Germinal center (tissue), 1 donor: ENCODE measurements at places on chromosomes 16 and 17.

DNA sequence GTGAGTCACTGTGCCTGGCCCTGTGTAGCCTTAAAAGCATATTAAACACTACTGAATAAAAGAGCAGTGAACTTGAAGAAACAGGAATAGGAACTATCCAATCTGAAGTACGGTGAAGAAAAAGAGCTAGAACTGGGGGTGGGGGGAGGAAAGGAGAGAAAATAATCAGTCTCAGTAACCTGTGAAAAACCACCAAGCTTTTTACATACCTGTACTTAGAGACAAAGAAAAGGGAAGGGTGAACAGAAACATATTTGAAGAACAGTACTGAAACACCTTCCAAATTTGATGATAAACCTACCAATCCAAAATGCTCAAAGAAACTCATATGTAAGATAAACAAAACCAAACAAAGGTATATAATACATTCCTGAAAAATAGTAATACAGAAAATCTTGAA, 77.5 kb downstream of the USP32 start:
- DNase-seq = no peak

DNA sequence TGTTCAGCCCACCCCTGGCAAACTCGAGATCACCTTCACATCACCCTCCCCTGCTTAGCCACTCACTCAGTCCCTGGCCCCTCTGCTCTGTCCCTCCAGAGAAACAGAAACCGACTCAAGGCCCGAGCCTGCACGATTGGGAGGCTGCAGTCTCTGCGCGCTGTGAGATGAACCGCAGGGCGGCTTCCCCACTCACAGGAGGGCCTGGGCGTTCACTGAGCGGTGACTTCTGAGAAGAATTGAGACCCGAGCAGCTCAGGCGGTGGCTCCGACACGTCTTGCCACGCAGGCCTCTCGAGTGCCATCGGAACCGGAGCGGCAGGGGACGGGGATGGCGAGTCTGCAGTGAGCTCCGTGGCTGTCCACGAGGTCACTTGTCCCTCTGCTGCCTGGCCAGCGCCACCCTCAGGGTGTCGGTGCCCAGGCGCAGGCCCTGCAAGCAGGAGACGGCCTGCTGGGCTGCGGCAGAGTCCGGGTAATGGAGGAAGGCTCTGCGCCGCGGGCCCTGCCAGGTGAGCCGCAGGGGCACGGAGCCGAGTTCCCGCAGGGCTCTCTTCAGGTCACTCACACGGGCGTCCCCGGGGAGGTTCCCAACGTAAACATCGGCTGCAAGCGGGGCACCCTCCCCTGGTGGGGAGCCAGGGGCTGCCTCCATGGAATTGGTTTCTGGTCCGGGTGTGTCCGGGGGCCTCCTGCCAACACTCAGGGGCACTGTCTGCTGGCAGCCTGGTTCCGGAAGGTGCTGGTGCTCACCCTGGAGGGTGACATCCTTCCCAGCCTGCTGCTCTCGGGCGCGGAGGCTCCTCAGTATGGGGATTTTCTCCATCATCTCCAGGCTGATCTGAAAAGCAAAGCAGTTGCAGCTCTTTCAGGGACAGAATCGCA, 21.6 kb downstream of the FOXF1 start:
- no peak for DNase-seq

- no peak for DNase-seq
These were observed 318.9 kb downstream of the SNX29 start for GRCh38 chr16:12295395-12295794.

DNA sequence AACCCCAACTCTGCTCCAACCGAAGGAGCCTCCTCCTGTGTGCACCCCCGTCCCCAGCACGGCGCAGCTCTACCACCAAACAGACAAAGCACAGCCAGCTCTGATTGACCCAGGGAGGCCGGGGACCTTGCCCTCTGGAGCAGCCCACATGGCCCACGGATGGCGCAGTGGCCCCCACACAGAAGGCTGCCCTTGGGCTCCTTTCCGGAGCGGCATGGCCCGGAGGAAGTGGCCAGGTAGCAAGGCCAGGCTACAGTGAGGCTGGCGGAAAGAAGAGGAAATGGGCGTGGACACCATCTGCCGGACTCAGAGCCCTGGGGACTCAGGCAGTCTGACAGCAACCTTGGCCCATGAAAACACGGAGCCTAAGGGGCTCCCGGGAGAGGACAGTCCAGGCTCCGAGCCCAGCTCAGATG, 19.9 kb upstream of the ZC3H18 start:
- no peak for DNase-seq

GRCh38 chr17:10899281-10899680, 61.4 kb upstream of the PIRT start:
- no peak for DNase-seq

DNA sequence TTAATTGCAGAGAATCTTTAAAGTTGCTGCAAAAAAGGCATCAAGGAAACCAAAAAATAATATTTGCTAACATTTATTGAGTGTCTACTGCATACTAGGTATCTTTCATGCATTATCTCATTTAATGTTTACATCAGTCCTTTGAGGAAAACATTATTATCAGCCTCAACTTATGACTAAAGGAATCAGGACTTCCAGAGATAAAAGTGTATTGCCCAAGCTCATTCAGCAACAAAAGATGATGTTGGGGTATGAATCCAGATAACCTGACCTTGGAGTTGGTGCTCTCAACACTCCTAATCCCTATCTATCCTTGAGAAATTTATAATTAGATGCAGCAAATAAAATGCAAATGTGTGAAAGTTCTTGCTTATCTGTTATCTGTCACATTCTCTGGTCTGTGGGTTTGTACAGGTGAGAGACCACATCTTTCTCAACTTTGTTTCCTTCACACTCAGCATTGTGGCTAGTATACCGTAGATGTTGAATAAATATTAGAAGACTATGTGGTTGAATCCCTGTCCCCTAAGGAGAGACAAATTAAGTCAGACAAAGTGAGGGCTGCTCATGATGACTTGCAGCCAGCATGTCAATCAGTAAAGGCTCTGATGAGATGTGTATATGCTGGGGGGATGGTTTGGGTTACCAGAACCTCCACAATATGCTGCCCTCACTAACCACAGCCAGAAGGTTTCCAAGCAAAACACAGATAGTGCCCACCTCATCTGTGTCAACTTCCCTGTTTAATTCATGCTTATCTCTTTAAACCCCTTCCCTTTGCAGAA, 82.6 kb downstream of the NOG start:
- DNase-seq = no peak

GRCh38 chr17:57537524-57538410, 207.3 kb downstream of the CCDC182 start:
- DNase-seq = no peak

- no peak for DNase-seq
These were observed 47.9 kb downstream of the COPRS start for GRCh38 chr17:31811101-31811500.

DNA sequence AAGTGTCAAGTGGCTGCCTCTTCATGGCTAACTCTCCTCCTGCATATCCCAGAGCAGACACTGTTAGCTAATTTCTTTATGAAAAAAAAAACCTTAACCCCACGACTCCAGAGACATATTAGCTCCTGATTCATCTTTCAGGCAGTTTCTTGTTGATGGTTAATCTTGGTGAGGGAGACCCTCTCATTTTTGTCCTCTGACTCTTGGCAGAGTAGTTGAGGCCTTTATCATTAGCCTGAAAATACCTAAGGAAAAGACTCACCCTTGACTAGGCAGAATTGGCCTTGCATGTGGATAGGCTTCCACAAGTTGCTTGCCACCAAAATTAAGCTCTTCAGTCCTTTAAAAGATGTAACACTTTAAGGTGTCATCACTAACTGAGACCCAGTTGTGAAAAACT, 4.0 kb downstream of the CRYBA1 start:
- DNase-seq = no peak

GRCh38 chr16:1548233-1548632, 14.8 kb downstream of the TMEM204 start:
- DNase-seq = no peak

- DNase-seq = no peak
These were observed 34.4 kb upstream of the GAN start for GRCh38 chr16:81280393-81280792.

DNA sequence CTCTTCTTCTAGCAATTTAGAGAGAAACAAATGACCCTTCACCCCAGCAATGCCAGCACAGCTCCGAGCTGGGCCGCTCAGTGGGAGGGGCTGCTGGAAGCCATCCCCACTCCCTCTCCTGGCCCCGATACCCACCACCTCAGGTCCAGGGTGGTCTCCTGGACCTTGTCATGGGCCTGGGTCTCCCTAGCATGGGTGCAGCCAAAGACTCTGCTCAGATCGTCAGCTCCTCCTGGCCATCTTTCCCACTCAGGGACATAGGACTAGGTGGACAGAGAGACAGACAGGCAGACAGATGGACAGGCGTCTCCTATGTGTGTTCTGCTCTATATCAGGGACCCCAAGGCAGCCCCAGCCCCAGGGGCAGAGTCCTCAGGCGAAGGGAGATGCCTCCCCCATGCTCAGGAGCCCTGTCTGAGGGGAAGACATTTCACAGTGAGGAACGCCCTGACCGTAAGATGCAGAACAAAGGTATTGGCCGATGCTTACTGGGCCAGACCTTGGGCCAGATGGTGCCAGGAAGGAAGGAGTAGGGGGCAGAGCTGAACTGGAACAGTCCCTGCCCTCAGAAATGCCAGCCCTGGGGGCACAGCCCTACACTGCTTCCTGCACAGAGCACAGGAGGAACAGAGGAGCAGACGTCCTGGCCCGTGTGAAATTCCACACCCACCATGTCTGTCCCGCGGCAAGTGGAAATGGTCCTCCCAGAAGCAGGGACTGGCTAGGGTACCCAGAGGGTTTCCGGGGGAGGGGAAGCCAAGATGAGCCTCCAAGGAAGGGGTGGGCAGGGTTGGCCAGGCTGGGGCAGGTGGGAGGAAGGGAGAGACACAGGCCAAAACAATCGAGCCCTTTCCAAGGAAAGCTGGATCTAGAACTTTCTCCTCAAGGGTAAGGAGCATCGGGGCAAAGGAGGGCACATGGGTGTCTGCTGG, 13.0 kb downstream of the PITPNM3 start:
- no peak for DNase-seq

DNA sequence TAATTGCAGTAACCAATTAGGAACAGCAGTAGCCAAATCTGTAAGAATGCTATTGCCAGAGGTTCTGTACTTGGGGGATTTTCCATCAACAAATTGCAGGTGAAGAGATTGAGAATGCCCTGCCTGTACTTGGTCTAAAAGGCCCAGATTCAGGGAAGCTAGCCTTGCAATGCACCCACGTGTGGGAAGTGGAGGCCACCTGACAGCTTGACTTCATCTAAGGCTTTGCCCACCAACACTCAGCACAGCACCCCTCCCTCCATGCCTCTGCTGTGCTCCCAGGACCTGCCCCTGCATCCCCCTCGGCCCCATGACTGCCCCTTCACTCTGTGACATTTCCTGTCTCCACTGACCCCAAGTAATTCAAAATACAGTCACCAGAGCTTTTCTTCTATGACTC, 79.1 kb upstream of the CDH5 start:
- no peak for DNase-seq

DNA sequence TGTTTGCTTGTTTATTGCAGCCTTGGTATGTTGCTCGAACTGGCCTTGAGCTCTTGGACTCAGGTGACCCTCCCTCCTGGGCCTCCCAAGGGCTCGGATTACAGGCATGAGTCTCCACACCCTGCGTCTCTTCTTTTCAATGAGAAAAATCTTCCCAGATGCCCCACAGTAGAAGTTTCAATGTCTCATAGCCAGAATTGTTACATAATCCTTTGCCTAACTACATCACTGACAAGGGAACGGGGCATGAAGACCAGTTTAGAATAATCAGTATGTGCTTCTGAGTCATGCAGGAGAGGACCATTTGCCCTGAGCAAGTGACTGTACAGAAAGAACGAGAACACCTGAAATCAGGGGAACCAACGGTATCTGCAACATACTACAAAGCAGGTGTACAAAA, 61.9 kb upstream of the RBBP6 start:
- DNase-seq = no peak

DNA sequence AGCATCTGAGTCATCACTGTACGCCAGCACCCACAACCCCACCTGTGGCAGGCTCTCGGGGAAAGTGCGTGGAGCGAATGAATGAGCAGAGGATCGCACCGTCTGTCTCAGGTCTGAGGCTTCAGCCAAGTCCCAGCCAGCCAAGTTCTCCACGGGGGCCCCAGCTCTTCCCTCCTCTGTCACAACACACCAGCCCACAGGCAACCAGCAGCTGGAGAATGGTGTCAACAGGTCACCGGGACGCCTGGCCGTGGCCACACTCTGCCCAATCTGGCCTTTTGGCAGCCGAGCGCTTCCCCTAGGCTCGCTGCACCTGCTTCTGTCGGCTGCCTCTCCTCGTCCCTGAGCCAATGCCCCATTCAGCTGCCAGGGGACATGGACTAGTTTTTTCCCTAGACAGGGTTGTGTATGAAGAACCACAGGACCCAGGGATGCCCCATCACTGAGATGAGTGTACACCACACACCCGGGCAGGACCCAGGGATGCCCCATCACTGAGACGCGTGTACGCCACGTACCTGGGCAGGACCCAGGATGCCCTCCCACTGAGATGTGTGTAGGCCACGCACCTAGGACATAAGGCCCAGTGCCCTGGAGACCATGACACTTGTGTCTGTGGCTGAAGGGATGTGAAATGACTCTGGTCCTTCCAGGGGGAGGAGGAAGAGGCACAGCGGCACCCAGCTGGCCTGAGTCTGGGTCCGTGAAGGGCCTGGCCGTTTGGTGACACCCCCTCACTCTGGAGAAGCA, 52.8 kb downstream of the ABR start:
- DNase-seq = no peak

- no peak for DNase-seq
These were observed 23.8 kb downstream of the PDILT start for GRCh38 chr16:20380782-20381181.

- DNase-seq = no peak
These were observed 31.9 kb downstream of the REXO5 start for GRCh38 chr16:20838240-20838639.

GRCh38 chr17:13558588-13558987, 43.1 kb downstream of the HS3ST3A1 start:
- no peak for DNase-seq

GRCh38 chr16:31177136-31177535, 2.8 kb upstream of the FUS start:
- DNase-seq = no peak

DNA sequence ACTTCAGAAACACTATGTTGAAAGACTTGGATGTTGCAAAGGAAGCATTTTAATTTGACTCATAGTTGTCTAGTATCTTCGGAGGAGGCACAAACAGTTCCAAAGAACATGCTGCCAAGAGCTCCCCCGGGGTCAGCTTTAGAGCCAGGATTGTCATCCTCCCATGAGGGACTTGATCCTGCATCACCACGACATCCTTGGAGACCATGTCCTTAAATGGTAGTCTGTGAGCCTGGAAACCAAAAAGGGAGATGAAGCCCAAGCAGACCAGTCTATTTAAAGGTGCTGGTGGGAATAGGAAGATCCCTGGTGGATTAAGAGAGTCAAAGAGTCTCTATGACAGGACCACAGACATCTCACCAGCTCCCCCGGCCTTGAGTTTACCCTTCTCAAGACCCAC, 33.3 kb upstream of the DYNLRB2 start:
- no peak for DNase-seq

- no peak for DNase-seq
These were observed 45.5 kb upstream of the NLK start for GRCh38 chr17:27997044-27997401.

- DNase-seq = peak; percentile 34
These were observed 30.4 kb downstream of the KIAA0513 start for GRCh38 chr16:85057948-85058347.

- DNase-seq = no peak
These were observed 218.6 kb upstream of the CDH8 start for GRCh38 chr16:62254847-62255246.

GRCh38 chr17:39661744-39662541, 3.2 kb upstream of the TCAP start:
- DNase-seq = no peak

- no peak for DNase-seq
These were observed 123.0 kb downstream of the CHD9NB start for GRCh38 chr16:52929478-52930400.

- DNase-seq = no peak
These were observed 8.9 kb downstream of the CBX4 start for GRCh38 chr17:79830303-79830702.
